ENCODE measurements at places on chromosomes 16 and 17. TPM values are rescaled to one million over a fixed set of nuclear protein-coding genes. Genes with fewer than 3 reads are reported as not detected.
A peak's percentile ranks its signal among the peaks of the same experiment; 100 is the strongest.

DNA sequence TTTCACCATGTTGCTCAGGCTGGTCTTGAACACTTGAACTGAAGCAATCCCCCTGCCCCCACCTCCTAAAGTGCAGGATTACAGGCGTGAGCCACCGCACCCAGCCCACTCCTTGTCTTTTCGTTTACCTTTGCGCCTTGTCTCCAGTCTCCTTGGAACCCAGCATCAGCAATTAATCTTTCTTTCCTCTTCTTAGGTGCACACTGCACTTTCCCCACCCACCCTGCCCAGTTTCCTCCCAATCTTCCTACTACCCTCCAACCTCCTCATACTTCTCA lies 1.5 kb upstream of the CLDN7 start:
- no peak for DNase-seq
- H3K36me3 ChIP-seq, result peaks cover 3% of the 10 kb centered on the region
- peaks cover 13% of the 10 kb centered on the region for H3K4me1 ChIP-seq
- no peak overlapping the region for H3K27ac ChIP-seq

DNA sequence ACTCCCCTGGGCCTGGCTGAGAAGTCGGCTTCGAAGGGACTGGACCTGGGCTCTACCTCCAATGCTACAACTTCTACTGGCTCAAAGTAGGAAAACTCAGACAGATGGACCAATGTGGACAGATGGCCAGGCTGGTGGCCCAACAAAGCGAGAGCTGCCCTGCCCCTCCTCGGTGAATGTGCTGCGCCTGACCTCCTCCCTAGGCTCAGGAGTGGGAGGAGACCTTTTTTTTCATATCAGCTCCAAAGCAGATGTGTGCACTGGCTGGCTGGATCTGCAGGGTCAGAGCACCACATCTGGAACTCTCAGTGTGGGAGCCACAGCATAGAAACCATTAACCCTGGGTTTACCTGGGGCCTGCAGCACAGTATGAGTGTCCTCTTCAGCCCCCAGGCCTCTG lies 20.8 kb downstream of the ATP6V0D1 start:
- H3K36me3 ChIP-seq, result no peaks in the 10 kb centered on the region
- H3K4me1 ChIP-seq, result peaks cover 11% of the 10 kb centered on the region
- H3K27ac ChIP-seq, result peak overlapping the region; percentile 43
- no peak for DNase-seq

- H3K27me3 ChIP-seq, result no peaks in the 10 kb centered on the region
- H3K27ac ChIP-seq, result no peak overlapping the region
- no peak overlapping the region for H3K4me3 ChIP-seq
- H3K36me3 ChIP-seq, result no peaks in the 10 kb centered on the region
- DNase-seq, result no peak
Measured at GRCh38 chr17:1503699-1504098, 11.2 kb upstream of the MYO1C start.

- H3K27me3 ChIP-seq, result no peaks in the 10 kb centered on the region
- H3K36me3 ChIP-seq, result no peaks in the 10 kb centered on the region
- H3K4me1 ChIP-seq, result peaks cover 18% of the 10 kb centered on the region
- H3K4me3 ChIP-seq, result no peak overlapping the region
Measured at GRCh38 chr16:75272097-75272551, 20.7 kb upstream of the BCAR1 start.

- H3K36me3 ChIP-seq, result peaks cover 4% of the 10 kb centered on the region
- no peak overlapping the region for H3K4me3 ChIP-seq
- peaks cover 4% of the 10 kb centered on the region for H3K4me1 ChIP-seq
- H3K27me3 ChIP-seq, result no peaks in the 10 kb centered on the region
Measured at GRCh38 chr16:68993885-68994284, 111.6 kb upstream of the HAS3 start.

DNA sequence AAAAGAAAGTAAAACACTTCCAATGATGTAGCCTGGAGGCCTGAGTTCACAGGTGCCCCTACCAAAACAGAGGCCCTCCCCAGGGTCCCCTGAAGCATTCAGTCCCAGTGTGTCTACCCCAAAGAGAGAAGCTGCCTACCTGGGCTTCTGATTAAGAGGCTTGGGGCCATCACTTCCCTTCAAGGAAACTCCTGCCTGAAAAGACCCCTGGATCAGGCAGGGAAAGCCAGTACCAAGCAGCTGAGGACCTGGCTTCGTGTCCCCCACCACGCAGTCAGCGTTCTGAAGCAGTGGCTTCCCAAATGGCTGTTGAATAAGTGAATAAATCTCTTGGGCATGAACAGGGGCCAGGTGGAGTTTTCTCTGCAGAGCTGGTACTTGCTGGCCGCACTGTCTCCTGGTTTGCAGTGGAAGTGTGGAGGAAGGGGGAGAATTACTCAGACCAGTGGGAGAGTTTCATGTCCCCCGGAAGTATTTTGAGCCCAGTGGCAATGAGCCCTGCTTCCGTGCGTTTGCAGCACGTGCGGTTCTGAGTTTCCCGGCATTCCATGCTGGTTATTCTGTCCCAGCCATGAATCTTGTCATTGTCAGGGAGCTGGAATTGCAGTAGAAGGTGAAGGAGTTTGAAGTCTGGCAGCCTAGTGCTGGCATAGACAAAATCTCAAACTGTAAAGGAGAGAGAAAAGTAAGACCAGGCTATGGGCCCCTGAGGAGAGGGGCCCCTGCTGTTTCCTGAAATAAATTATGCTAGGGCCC lies 27.0 kb downstream of the RMI2 start:
- H3K4me1 ChIP-seq, result peaks cover 14% of the 10 kb centered on the region
- no peak for DNase-seq
- H3K27me3 ChIP-seq, result no peaks in the 10 kb centered on the region
- no peak overlapping the region for H3K27ac ChIP-seq
- H3K4me3 ChIP-seq, result no peak overlapping the region
- no peaks in the 10 kb centered on the region for H3K36me3 ChIP-seq

Gene KCNJ16
- total RNA-seq, result 0.12 TPM

Gene ACOX1
- 22.3 TPM for total RNA-seq

Gene PLA2G10
- total RNA-seq, result not detected

Gene HOXB7
- total RNA-seq, result 11.4 TPM

Data from neural crest cell (in vitro differentiated cells).